ENCODE measurements at places on chromosomes 5 and 9.

GRCh38 chr5:146283344-146283761 is 55.3 kb upstream of the POU4F3 start:
- DNase-seq, result no peak

- no peak for DNase-seq
These were observed 16.6 kb upstream of the STOM start for GRCh38 chr9:121386442-121387175.

DNA sequence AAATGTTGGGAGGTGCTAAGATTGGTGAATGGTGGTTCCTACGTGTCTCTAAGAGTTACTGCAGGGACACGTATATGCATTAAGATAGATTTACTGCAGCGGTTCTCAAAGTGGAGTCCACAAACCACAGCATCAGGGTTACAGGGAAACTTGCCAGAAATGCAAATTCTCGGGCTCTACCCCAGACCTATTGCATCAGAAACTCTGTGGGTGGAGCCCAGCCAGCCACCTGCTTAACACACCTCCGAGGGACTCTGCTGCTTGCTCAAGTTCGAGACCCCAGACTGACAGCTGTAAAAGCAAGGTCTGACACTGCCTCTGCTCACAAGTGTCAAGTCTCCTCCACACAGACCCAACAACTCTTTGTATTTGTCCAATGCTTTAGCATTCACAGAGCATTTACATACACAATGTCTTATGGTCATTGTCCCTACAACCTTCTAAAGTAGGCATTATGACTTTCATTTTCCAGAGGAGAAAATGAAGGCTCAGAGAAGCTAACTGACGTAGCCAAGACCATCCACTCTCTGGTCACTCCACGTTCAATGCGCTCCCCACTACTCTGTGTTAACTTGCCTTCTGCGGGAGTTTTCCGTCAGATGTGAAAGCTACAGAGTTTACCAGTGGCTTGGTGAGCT is 48.8 kb downstream of the HSD17B3 start:
- peak; percentile 1 for DNase-seq

- no peak for DNase-seq
These were observed 203.7 kb downstream of the NXNL2 start for GRCh38 chr9:88738709-88739108.

- DNase-seq, result no peak
These were observed 56.4 kb upstream of the RPL26L1 start for GRCh38 chr5:172902497-172903472.

DNA sequence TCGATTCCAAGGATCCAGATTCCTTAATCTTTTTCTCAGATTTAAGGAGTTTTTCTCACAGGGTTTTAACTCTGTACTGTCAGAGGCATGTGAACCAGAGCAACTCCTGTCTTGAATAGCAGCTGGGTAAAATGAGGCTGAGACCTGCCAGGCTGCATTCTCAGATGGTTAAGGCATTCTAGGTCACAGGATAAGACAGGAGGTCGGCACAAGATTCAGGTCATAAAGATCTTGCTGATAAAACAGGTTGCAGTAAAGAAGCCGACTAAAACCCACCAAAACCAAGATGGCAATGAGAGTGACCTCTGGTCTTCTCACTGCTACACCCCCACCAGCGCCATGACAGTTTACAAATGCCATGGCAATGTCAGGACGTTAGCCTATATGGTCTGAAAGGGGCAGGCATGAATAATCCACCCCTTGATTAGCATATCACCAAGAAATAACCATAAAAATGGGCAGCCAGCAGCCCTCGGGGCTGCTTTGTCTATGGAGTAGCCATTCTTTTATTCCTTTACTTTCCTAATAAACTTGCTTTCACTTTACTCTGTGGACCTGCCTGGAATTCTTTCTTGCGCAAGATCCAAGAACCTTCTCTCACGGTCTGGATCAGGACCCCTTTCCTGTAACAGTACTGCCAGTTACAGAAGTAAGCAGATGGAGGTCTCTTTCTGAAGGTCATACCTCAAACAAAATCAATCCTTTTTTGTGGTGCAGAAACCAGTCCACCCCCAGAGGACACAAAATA is 87.1 kb downstream of the SLC38A9 start:
- DNase-seq, result no peak

GRCh38 chr5:160925281-160925680 is 73.3 kb upstream of the ATP10B start:
- DNase-seq, result no peak

DNA sequence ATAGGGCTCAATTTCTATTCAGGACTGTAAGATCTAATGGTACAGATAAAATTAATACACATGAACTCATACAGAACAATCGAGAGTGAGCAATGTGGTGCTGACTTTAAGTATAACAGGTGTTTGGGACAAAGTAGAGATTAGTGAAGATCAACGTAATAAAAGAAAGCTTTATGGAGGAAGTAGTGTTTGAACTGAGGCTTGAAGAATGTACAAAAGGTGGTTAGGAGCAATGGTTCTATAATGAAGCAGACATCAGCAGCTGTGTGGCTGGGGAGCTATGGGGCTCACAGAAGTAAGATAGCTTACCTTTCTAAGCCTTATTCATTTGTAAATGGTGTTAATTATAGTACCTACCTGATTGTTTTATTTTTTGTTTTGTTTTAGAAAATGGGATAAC is 275.4 kb upstream of the RGMB start:
- DNase-seq, result no peak

GRCh38 chr5:28468166-28468565 is 1429.8 kb upstream of the CDH9 start:
- peak; percentile 7 for DNase-seq

DNA sequence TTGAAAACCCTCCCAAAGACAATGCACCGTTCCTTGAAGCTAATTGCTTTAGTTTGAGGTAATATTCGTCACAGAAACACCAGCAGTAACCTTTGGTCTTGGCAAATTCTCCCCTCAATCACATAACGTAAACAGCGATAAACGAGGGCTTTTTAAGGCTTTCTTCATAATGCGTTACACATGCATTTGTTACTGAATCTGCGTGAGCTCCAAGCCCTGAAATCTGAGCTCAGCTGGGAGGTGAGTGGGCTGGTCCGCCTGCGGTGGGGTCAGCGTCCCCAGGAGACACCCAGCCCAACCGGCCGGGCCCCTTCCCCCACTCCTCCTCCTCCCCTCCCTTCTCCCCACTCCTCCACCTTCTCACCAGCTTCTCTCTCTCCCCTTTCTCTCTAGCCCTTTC is 91.1 kb downstream of the BARX1 start:
- DNase-seq, result no peak

DNA sequence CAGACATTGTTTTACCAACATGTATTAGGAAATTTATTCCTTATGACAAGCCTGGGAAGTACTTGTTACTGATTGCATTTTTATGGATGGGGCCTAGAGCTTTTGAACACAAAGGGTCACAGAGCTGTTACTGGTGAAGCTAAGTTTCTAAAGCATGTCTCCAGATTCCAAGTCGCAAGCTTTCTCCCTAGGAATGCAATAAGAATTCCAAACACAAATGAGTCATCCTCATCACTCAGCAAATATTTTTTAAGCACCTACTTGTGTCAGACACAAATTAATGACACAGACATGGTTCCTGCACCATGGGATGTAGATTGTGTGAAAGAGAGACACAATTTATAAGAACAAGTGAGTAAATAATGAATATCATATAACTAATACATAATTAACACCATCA is 11.0 kb upstream of the SH3RF2 start:
- DNase-seq, result no peak

- no peak for DNase-seq
These were observed 148.2 kb upstream of the CHD1 start for GRCh38 chr5:99076723-99077640.

- DNase-seq, result no peak
These were observed 30.1 kb downstream of the GALNT10 start for GRCh38 chr5:154220625-154221024.

DNA sequence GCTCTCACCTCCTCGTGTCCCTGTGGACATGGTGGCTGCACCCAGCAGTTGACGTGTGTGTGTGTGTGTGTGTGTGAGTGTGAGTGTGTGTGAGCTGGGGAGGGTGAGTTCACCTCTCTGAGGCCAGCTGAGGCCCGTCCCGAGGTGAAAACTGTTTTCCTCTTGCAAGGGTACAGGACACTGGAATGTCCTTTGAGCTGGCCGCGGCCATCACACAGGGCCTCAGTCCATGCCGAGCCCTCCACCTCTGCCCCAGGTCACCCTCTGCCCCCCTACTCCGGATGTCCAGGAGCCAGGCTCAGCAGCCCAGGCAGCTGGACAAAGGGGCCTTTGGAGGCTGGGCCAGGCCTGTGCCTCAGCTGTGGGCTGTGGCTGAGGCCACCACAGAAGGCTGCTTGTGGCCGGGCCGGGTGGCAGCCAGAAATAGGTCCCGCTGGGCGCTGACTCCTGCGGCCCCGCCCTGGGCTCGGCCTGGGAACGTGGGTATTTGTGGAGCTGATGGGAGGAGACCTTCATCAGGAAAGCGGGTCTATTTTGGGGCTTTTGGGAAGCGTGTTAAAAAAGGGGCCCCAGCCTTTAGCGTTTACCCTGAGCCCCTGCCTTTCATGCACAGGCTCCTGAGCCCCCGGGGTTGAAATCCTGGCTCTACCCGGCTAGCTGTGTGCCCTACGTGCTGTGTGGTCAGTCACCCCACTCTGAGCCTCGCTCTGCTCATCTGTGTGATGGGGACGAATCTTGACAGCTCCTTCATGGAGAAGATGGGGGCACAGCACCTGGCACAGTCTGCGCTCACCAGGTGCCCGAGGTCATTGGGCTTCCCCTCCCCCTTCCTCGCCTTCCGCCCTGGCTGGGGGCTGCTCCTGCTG is 75.1 kb upstream of the IER5L start:
- DNase-seq, result no peak

GRCh38 chr9:1979741-1980367 is 35.3 kb upstream of the SMARCA2 start:
- no peak for DNase-seq

DNA sequence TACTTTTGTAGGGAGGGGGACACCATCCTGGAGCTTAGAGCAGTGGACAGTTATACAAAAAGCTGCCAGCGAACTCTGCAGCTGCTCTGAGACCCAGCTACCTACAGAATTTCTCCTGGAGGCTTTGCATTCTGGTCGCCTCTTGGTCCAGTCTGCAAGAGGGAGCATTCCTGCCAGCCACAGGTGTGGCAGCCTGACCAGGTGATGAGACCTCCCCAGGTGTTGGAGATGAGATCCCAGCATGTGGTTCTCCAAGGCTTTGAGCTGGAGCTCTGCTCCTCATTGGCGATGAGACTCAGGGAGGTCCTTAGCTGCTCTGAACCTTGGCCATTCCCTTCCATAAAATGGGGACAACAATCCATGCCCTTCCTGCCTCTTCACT is 69.3 kb downstream of the RGS3 start:
- no peak for DNase-seq

GRCh38 chr5:127326431-127326830 is 35.8 kb downstream of the MEGF10 start:
- DNase-seq, result no peak

DNA sequence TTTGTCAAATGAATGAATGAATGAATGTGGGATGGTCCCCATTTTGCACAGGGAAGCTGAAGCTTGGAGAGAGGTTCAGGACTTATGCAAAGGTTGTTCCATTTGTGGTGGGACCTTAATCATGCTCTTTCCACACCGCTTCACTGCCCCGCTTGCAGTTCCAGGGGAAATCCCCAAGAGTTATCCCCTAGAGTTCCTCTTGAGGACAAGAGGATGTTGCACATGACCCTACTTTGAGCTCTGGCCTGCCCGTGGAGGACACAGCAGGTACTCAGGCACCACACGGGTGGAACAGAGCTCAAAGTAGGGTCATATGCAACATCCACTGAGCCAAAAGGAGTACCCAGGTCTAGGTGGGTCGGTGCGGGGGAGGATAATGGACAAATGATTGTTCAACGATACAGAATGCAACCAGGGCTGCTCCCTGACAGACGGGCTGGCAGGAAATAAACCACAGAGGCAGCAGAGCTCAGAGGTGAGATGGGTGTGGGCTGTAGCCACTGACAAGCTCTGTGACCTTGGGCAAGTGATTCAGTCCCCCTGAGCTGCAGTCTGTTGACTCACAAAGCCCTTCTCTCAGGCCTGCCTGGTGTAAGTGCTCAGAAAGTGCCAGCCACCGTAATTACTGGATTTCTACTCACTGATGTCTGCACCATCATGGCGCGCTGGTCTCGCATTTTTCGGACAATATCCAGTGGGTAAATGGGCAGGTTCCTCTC is 60.3 kb upstream of the EPB41L4B start:
- no peak for DNase-seq

- no peak for DNase-seq
These were observed 145.1 kb upstream of the ACTBL2 start for GRCh38 chr5:57627661-57628060.

- DNase-seq, result no peak
These were observed at the start of gene RGS14 for GRCh38 chr5:177357459-177358351. RGS14 (plus strand) TSS chr5:177357924; CDS start chr5:177358025, 101 bp downstream.

GRCh38 chr5:129465776-129466344 is 5.8 kb downstream of the ADAMTS19 start:
- DNase-seq, result no peak

Measured in SHP77 treated with DMSO at 0.1 percent for 48 hours (cell line).